ENCODE measurements at places on chromosomes 2 and 18.
A peak's percentile ranks its signal among the peaks of the same experiment; 100 is the strongest.

- DNase-seq: no peak
Measured at GRCh38 chr2:241582328-241582727, 23.8 kb downstream of the BOK start.

DNA sequence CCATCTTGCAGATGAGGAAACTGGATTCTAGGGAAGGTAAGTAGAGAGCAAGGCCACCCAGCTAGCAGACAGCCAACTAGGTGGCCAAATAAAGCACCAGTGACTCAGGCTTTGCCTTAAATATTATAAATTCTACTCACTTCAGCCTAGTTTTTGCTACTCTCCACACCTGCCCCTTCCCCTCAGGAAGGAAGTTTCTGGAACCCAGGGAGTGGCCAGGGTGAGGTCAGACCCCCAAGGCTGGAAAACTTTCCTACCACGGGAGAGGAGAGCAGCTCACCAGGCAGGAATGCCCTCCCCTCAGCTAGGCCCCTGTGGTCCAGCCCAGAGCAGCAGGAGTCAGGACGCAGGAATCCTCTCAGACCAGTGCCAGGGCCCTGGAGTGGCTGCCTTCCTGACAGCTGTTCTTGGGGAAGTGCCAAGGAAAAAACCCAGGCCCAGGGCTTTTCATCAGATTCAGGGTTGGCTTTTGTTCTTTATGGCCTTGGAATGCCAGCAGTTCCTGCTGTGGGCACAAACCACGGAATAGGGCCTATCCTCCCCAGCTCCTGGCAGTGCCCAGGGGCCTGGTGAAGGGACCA lies 5.1 kb upstream of the PAX8 start:
- DNase-seq: no peak

DNA sequence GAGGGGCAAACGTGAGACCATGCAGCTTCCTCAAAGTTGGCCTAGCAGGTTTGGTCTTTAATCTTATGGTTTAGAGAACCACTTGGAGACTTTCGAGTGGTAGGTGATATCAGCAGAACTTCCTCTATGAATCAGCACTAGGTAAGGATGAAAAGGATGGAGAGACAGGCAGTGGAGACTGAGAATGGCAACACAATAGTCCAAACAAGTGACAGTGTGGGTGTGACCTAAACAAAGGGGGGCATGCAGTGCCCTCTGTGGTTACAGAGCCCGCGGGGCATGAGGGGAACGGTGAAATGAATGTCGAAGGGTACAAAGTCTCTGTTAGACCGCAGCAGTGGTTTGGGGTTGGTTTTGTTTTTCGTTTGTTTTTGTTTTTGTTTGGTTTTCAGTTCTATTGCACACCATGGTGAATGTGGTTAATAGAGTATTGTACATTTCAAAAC lies 143.9 kb downstream of the L3MBTL4 start:
- DNase-seq: no peak

DNA sequence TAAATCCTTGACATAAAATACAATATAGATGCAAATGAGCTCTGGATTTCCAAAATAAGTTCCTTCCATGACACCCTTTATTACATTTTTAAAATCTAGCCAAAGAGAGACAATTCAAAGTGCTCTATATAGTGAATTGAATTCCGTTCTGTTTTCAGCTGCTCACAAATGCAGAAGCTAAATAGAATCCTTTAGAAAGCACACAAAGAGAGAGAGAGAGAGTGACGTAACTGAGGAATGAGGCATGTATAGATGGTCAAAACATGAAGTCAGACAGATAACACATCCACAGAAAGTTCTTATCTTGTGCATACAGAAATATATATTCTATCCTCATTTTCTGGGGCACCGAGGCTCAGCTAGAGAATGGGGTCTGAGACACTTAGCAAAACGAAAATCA lies 344.7 kb upstream of the NETO1 start:
- no peak for DNase-seq

DNA sequence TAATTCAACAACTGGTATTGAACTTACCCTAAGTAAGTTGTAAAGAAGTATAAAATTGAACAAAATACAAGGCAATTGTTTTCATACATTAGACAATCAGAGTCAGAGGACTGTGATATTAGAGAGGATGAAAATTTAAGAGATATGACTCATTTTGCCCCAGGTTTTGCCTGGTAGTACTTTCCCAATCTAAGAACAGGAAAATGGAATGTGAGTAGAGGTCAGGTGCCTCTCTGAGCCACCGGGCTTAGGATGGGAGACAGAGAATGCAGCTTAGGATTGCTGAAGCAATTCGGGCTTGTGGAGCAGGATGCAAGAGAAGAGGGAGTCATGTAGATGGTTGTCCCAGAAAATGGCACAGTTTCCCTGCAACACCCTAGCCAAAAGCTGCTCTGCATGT lies 219.7 kb upstream of the CHST9 start:
- DNase-seq: no peak

- no peak for DNase-seq
Measured at GRCh38 chr2:161788175-161788574, 164.0 kb downstream of the SLC4A10 start.

DNA sequence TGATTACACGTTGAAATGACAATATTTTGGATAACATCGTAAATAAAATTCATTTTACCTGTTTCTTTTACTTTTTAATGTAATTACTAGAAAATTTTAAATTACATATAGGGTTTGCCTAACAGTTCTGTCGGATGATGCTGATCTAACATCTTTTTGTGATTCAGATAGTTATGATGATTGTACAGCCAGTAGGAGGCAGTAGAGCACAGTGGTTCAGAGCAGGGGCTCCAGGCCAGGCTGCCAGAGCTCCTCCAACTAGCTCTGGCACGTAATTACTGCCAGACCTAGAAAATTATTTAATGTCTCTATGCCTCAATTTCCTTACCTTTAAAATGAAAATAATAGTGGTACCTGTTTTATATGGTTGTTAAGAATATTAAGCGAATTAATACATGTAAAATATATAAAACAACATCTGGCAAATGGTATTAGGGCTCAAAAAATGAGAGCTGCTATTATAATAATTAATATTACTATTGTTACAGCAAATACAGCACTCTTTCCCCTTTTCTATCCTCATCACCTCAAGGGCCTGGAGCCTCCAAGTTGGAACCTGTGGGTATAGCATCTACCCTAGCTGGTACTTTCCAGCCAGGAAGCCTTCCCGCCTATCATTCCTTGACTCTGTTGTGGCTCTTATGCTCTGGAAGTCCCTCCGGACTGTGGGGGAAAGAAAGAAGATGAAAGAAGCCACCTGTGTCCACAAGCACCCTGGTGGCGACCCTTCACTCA lies 47.7 kb upstream of the PLA2R1 start:
- peak; percentile 13 for DNase-seq

DNA sequence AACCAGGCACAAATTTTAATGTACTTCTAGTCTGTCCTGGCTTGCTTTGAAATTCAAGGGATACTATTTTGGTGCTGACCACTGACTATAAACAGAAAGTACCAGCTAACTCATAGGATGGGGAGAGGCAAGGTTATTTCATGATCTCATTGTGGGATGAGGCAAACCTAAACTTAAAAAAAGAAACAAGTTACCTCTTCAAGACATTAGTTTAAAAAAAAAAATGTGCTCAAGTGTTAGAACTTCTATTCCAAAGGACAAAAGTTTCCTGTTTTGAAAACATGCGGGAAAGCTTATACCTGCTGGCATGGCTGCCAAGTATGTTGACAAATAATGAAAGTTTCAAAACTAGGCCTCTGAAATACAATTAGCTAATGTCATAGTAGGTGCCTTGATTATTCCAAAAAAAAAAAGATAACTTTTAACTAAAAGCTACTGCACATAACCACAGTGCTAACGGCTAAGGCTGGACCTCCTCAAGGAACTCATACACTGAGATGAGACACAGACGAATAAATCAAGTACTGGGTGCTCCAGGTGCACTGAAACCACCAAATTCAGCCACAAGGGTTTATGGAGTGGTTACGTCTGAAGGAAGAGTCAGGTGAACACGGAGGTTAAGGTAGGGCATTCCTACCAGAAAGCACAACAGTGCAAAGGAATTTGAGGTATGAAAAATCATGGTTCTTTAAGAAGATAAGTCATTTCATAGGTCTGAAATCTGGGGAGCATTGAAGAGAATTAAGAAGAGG lies 38.1 kb downstream of the TMEM131 start:
- DNase-seq: no peak

DNA sequence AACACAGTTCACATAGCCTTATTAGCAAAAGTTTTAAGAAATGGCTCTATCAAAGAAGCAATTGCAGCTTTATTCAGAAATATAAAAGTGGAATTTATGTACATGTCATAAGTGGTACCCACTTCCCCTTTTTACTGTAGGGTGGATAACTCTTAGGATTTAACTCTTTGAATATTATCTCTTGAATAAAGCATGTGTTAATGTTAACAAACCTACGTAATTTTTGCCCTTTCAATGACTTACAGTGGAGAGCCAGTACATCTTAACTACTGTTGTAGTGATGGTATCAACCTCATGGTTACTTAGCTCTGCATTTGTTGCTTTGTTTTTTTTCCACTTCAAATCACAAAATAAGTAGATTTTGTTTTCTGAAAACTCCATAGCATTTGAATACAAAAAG lies 8.8 kb downstream of the NABP1 start:
- DNase-seq: no peak

GRCh38 chr2:64862623-64863022 lies 126.6 kb upstream of the SLC1A4 start:
- no peak for DNase-seq

GRCh38 chr18:76456823-76457222 lies 38.2 kb downstream of the ZNF516 start:
- DNase-seq: no peak

DNA sequence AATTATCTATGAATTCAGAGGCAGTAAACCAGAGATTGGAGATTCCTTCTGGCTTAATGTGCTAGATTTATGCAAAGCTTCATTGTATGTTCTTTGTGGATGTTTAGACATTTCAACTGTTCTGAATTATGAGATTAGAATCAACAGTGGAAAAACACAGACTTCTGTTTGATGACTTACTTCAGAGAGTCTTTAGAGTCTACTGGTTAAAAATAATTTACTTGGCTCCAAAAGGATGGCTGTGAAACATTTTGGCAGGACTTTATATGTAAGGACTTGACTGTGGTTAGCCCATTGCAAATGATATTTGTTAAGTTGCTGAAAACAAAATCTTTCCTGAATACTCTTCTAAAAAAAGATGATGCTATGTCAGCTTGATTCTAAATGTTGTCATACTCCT lies 25.5 kb upstream of the LRRC30 start:
- no peak for DNase-seq

DNA sequence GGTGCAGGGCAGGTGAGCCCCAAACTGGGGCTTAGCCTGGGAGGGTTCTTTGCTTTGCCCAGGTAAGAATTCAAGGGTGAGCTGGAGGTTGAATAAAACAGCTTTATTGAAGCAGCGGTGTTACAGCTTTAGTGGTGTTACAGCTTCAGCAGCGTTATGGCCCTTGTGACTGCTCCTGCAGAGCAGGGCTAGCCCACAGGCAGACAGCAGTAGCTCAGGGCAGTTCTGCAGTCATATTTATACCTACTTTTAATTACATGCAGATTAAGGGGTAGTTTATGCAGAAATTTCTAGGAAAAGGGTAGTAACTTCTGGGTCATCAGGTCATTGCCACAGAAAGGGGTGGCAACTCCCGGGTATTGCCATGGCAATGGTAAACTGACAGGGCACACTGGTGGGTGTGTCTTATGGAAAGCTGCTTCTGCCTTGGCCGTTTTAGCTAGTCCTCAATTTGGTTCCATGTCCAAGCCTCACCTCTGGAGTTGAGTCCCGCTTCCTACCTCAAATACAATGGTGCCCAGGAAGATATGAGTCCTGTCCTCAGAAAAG lies 78.2 kb downstream of the THNSL2 start:
- DNase-seq: no peak

DNA sequence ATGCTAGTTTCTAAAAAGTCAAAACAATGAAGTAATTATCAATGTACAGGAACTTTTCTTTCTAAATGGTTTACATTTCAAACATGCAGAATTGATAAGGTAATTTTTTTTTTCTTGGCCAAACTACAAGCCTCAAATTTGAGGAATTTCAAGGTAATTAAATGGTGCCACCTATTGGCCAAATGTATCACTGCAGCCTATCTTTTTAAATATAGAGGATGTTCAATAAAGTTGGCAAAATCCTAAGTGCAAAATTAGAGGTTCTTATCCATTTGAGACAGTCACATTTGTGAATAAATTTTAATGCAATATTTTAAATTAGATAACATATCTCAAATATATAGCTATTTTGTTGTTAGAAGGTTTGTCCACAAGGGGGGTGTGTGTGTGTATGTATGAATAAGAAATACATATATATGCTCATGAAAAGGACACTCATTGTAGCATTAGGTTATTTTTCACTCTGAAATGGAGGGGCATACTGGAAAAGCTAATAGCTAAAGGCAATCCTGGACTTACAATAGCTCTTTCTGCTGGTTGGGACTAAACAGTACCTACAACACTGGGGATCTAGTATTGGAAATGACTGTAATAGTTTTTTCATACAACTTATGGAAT lies 26.2 kb downstream of the MMADHC start:
- DNase-seq: no peak

DNA sequence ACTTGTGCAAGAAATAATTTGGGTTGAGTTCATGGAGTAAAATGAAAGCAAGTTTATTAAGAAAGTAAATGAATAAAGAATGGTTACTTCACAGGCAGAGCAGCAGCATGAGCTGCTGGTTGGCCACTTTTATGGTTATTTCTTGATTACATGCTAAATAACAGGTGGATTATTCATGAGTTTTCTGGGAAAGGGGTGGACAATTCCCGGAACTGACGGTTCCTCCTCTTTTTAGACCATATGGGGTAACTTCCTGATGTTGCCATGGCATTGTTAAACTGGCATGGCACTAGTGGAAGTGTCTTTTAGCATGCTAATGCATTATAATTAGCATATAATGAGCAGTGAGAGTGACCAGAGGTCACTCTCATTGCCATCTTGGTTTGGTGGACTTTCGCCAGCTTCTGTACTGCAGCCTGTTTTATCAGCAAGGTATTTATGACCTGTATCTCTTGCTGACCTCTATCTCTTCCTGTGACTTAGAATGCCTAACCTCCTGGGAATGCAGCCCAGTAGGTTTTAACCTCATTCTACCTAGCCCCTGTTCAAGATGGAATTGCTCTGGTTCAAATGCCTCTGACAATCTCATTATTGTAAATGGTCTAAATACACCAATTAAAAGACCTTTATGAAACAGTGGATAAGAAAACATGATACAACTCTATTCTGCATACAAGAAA lies 114.1 kb upstream of the FIGN start:
- no peak for DNase-seq

GRCh38 chr18:69998523-69998987 lies 50.9 kb upstream of the CD226 start:
- no peak for DNase-seq

- no peak for DNase-seq
Measured at GRCh38 chr2:43159797-43160196, 66.6 kb downstream of the ZFP36L2 start.

GRCh38 chr2:86022661-86023365 lies 82.9 kb downstream of the POLR1A start:
- no peak for DNase-seq

GRCh38 chr18:1496096-1496495 lies 591.4 kb downstream of the ADCYAP1 start:
- DNase-seq: no peak

DNA sequence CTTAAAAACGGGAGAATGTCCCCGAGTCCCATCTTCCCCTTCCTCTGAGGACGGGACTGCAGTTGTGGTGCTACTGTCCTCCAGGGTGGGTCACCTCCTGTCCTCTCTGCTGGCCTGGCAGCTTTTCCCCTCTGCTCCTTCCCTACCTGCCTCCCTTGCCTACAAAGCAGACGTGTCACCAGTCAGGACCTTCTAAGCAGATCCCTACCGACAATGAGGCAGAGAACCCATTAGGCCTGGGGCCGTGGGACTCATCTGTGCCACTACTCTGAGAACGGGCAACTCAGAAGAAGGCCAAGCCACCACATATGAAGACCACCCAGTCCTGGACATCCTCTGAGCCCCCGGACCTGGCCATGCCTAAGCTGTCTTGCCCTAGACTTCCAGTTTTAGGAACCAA lies 103.0 kb upstream of the TEX51 start:
- DNase-seq: no peak
